ENCODE measurements at places on chromosomes 13 and 19.

- DNase-seq: no peak
These were observed 55.2 kb downstream of the STARD13 start for GRCh38 chr13:33230178-33230881.

DNA sequence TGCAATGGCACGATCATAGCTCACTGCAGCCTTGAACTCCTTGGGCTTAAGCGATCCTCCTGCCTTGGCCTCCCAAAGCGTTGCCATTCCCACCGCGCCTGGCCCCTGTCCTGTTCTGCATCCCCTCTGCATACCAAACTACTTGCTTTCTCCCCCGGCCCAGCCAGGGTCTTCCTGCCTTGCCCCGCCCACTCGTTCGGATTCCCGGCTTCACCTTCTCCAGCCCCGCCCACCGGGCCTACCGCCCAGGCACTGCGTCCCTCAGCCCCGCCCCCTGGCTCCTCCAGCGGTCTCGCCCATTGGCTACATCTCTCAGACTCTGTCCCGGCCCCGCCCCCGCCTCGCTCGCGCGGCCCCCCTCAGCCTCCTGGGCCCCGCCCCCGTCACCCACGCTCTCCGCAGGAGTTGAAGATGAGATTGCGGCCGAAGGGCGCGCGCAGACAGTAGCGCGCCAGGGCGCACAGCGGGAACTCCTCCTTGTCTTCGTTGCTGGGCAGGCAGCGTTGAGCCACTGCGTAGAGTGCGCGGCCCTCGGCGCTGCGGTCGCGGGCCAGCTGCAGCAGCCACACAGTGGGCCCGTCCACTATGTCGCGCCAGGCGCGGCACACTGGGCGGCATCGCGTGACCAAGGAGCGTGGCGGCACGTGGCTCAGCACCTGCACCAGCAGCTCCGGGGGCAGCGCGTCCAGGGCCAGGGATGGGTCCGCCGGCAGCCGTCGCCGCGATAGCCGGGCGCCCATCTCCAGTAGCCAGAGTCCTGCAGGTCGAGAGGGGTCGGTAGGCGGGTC lies 19.0 kb downstream of the MRPS12 start:
- DNase-seq: peak; percentile 68

GRCh38 chr19:4768934-4769777 lies 22.4 kb upstream of the FEM1A start:
- peak; percentile 64 for DNase-seq

DNA sequence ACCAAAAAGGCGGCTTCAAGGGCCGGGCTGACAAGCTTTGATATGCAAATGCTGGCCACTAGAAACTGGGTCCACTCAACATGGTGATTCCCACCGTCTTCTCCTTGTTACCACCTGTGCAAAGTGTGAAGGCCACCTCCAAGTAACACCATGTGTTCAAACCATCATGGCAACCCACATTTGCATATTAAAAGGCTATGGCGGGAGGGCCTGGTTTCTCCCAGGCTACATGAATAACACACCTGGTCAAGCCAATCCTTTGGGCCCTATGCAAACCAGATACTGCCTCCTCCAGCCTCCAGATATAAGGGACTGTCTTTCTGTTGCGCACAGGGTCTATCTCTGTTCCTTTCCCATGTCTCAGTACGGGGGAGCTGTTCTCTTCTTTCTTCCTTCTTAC lies 36.6 kb upstream of the ZSCAN5A start:
- no peak for DNase-seq

DNA sequence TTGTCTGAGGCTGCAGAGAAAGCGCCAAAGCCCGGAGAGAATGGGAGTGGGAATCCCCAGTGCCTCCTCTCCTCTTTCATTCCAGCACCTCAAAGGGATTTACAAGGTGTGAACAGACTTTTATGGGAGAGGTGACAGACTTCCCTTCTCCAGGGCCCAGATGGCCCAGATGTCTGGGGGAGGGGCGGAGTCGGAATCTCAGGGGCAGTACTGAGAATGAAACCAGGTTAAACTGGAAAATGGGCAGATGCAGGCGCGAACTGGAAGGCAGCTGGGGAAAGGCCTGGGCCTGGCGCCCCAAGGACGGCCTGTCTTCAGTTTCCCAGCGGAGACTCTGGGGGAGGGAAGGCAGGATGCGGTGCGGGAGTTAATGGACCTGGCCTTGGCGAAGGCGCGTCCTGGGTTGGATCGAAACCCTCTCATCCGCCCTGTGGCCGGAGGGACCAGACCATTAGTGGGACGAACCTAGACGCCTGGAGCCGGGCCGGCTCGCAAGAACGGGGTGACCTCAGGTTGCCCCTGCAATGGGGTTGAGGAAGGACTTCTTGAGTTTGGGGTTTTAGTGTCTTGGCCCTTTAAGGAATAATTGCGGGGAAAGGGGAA lies 592 bp upstream of the TRIP10 start:
- DNase-seq: no peak

GRCh38 chr13:59893266-59893665 lies 270.5 kb downstream of the DIAPH3 start:
- DNase-seq: no peak
